ENCODE measurements at places on chromosomes 7 and 10. TPM values are rescaled to one million over a fixed set of nuclear protein-coding genes. Genes with fewer than 3 reads are reported as not detected.

The MYO3A gene
- total RNA-seq, result not detected

The TYW1B gene
- total RNA-seq, result 0.61 TPM

The ENKUR gene
- 1.8 TPM for total RNA-seq

The SNCG gene
- not detected for total RNA-seq

The ELFN1 gene
- total RNA-seq, result 0.11 TPM

The FEZF1 gene
- total RNA-seq, result 2.1 TPM

The SAP25 gene
- total RNA-seq, result 0.21 TPM

The AS3MT gene
- 0.21 TPM for total RNA-seq

The FLNC gene
- 0.11 TPM for total RNA-seq

The BLNK gene
- total RNA-seq, result not detected

The CPVL gene
- total RNA-seq, result 497 TPM

The CABCOCO1 gene
- total RNA-seq, result 0.40 TPM

The TMEM178B gene
- 0.48 TPM for total RNA-seq

The CCNJ gene
- 5.2 TPM for total RNA-seq

The NME8 gene
- not detected for total RNA-seq

The COL13A1 gene
- total RNA-seq, result 0.11 TPM

The NKX2-3 gene
- 0.19 TPM for total RNA-seq

- no peak for DNase-seq
Measured at GRCh38 chr10:4448030-4448429, 378.0 kb upstream of the AKR1E2 start.

GRCh38 chr10:51063659-51064535 lies 10.4 kb upstream of the PRKG1 start:
- peak; percentile 61 for DNase-seq

- DNase-seq, result no peak
Measured at GRCh38 chr10:112362833-112363232, 11.1 kb upstream of the ACSL5 start.

- no peak for DNase-seq
Measured at GRCh38 chr7:30879139-30880124, 32.2 kb upstream of the AQP1 start.

- no peak for DNase-seq
Measured at GRCh38 chr7:148304083-148304335, 286.6 kb upstream of the C7orf33 start.

- DNase-seq, result no peak
Measured at GRCh38 chr10:78467496-78468106, 433.9 kb downstream of the RPS24 start.

DNA sequence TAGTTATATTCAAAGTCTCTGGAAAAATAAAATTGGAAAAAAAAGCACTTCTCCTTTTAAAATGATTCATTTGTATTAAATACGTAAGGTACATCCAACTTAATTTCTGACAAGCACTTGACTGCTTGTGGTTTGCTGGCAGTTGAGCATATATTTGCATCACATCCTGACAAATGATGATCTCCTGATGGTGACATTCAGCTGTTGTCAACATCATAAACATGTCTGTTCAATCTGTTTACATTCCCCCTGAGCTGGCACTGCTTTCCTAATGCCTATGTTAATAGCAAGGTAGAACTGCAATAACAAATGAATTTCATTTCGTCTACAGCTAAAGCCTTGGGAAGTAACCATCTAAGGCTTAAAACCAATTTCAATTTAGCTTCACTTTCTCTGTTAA lies 24.4 kb downstream of the TSPAN12 start:
- no peak for DNase-seq

DNA sequence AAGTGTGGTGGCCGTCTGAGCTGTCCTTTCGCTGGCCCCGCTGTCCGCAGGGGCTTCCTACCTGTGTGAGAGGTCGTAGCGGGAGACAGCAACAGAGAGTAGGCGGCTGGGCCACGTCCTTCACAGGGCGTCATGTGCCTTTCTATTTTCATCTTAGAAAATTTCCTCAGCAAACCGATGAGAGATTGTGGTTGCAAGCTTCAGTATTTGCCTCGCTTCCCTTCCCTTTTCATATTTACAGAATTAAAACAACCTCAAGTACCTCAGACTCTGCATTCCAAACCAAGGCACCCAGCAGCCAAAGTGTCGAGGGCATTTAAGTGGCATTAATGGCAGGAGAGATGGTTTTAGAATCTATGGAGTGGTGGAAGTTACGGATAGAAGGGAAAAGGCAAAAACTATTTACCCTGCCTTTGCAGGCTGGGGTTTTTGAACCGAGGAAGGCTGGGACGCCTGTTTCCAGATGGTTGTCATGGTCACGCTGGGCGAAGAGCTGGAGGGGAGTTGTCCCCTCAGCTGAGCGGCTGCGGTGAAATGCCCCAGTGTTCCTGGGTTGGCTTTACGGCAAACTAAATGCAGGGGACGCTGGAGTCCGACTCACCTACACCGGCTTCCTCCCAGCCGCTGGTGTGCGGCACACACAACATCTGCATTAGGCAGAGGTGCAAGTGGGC lies 41.9 kb downstream of the WIPI2 start:
- no peak for DNase-seq

DNA sequence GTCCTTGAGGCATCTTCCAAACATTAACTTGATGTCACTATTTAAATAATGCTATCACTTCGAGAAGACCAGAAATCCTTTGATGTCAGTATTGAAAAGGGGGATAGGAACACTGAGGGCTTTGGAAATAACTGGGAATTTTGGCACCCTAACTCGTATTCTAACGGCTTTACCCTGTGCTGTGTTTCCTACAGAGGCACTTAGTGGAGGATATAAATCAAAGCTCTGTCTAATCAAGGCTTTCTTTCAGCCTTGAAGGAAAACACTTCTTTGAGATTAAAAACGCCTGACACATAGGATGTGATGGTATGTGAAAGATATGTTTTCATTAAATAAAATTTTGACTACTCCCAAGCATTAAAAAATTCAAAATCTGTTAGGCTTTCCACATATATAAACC lies 62.3 kb downstream of the CREB5 start:
- DNase-seq, result no peak

GRCh38 chr7:155282671-155283070 lies 15.0 kb upstream of the INSIG1 start:
- DNase-seq, result peak; percentile 80

DNA sequence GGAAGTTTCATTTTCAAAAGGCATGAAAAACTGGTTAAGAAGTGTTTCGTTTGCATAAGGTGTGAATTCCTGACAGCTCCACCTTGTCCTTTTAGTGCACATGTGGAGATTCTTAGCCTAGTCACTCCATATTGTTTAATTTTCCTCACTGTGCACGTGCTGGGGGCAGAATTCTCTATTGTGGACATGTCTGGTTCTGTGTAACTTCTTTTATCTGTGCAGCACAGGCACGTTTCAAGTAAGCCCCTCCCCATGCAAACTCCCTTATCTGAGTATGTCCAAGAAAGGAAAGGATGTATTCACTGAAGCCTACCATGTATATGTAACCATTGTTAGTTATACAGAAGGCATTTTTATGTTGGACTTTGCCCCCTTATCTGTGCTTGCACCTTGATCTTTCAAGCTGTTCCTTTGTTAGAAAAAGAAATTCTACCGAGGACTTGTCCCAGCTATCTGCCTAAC lies 1346.3 kb downstream of the REEP3 start:
- DNase-seq, result no peak

DNA sequence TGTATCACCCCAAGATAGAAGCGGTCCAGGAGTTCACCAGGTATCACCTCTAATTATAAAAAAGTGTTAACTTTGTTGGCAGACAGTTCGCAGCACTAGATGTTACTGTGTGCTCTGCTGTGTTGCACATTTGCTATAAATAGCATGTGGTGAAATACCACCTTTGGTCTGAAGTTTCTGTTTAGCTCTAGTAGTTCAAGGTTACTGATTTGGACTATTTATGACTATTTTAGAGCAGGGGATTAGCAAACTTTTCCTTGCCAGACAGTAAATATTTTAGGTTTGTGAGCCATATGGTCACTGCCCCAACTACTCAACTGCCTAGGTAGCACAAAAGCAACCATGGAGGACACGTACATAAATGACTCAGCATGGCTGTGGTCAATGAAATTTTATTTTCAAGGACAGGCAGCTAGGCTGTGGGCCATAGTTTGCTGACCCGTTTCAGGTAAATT lies 16.5 kb downstream of the DENND10 start:
- no peak for DNase-seq

DNA sequence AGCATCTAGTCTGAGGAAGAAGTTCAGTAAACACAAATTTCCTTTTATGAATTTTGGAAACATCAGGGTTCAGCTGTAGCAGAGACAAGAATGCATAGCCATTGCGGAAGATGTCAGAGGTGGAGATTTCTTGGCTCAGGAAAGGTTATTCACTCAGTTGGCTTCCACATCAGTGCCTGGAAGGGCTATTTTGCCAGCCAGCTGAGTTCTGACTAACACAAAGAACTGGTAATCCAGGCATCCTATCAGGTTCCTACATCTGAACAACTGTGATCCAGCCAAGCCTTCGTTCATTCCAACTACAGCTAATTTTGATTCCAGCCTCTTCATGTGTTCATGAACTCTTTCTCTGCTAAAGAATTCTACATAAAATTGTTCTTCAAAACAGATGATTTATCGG lies 965.6 kb downstream of the XPNPEP1 start:
- DNase-seq, result no peak

- DNase-seq, result peak; percentile 43
Measured at GRCh38 chr7:17444673-17445072, 146.2 kb downstream of the AHR start.

DNA sequence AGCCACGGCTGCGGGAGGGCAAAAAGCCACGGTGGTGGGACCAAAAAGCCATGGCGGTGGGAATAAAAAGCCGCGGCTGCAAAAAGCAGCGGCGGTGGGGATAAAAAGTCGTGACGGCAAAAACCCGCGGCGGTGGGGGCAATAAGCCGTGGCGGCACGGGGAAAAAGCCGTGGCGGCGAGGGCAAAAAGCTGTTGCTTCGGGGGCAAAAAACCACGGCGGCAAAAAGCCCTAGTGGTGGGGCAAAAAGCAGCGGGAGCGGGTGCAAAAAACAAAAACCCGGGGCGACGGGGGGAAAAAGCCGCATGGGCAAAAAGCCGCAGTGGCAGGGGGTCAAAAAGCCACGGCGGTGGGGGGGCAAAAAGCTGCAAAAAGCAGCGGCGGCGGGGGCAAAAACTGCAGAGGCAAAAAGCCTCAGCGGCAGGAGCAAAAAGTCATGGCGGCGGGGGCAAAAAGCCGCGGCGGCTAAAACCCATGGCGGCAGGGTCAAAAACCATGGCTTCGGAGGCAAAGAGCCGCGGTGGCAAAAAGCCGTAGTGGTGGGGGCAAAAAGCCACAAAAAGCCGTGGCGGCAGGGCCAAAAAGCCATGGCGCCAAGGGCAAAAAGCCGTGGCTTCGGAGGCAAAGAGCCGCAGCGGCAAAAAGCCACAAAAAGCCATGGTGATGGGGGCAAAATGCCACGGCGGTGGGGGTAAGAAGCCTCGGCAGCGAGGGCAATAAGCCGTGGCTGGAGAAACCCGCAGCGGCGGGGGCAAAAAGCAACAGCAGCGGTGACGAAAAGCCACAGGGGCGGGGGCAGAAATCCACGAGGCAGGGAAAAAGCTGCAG lies 525.8 kb downstream of the ZNF33B start:
- no peak for DNase-seq

DNA sequence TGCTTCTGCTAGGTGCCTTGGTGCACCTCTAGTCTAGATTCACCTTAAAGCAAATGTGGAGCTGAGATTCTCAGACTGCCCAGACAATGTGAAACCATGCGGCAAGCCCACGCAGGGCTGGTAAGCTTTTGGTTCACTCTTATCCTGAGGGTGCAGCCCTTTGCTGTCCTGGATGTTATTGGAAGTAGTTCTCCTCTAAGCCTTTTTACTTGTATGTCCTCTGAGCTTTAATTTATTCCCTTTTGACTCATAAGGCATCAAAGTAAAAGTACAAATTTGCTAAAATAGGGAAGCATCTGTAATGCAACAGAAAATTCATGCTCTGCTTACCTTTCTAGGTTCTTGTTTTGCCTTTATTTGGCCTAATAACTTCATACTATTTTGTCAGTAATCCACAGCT lies 186.8 kb downstream of the MACC1 start:
- DNase-seq, result no peak

- no peak for DNase-seq
Measured at GRCh38 chr7:55132890-55133551, 114.2 kb downstream of the EGFR start.

DNA sequence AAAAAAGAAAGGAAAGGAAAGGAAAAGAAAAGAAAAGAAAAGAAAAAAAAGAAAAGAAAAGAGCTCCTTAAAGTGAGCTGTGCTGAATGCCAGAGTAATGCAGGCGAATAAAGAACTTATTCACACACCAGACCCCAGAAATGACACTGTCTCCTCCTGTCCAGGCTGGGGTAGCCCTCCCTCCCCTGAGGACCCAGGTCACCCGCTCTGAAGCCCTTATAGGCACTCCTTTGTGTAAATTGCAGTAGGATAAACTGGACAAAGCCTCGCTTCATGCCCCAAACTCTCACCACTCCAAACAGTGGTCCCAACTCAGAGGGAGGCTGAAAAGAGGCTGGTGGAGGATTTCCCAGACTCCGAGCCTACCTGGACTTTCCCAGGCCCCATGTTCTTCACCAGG lies 46.3 kb downstream of the PKD1L1 start:
- peak; percentile 98 for DNase-seq

- DNase-seq, result no peak
Measured at GRCh38 chr7:4147926-4148620, 534.0 kb upstream of the FOXK1 start.

- DNase-seq, result no peak
Measured at GRCh38 chr7:73761854-73762658, 8.0 kb downstream of the CLDN3 start.

DNA sequence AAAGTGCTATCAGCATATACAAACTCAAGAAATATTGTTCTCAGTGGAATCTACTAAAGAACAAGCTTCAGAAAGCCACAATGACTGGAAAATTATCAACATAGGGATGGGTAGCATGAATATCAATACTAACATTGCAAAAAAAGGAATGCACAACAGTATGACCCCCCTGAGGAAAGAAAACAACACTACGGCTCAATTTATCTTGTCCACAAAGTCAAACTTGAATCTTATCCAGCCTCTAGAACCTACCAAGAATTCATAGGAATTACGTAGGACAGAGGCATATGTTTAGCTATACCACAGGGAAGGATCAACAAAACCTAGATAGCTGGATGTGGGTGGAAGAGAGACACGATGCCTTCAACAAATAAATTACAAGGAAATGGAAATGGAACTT lies 54.6 kb downstream of the AGMO start:
- peak; percentile 78 for DNase-seq

DNA sequence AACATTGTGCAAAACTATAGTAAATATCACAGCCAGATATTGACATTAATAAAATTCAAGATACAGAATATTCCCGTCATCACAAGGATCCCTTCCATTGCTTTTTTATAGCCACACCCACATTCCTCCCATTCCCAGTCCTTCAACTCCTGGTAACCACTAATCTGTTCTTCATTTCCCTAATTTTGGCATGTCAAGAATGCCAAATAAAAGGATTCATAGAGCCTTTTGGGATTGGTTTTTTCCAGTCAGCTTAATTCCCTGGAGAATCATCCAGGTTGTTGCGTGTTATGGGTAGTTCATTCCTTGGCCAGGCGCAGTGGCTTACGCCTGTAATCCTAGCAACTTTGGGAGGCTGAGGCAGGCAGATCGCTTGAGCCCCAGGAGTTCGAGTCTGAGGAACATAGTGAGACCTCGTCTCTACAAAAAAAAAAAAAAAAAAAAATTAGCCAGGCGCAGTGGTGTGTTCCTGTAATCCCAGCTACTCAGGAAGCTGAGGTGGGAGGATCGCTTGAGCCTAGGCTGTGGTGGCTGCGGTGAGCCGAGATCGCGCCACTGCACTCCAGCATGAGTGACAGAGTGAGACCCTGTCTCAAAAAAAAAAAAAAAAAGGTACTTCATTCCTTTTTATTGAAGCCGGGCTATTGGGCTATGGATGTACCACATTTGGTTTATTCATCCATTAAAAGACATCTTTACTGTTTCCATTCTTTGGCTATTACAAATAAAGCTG lies 2.7 kb downstream of the OGDH start:
- DNase-seq, result no peak

GRCh38 chr10:102134416-102134815 lies 1.6 kb downstream of the PPRC1 start:
- DNase-seq, result no peak

Measured in SK-MEL-5 (cell line).